ENCODE measurements at places on chromosomes 5 and 9.

DNA sequence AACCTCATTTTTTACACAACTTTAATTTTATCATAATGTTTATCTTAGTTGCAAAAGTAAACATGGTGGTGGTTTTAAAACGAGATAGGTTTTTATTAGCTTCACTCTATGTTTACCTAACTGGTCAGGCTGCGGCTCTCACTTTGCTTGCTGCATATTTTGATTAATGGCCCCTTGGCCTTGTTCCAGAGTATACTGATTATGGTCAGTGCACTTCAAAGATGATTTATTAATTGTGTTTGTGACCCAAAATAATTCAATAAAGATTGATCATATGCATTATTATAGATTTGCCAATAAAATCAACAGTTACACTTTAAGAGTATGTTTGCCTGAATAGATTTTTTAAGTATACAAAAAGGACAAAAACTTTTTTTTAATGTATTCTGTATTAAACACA lies 188.0 kb downstream of the XRCC4 start:
- DNase-seq, result no peak

- DNase-seq, result no peak
Measured at GRCh38 chr9:18459962-18460584, 13.9 kb upstream of the ADAMTSL1 start.

DNA sequence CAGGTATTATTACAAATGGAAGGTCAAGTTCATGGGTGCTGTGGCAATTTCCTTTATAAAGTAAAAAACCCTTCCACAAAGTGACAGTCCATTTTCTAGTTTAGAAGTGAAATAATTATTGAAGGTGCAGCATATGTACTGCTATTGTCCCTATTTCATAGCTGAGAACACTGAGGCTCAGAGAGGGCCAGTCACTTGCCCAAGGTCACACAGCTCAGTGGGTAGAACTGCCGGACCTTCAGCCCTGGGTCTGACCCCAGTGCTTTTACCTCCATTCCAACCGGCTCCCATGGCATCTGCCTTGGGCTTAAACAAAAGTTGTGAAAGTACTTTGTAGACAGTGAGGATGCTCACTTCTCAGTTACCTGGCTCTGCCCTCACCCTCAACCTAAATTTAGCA lies 150.6 kb upstream of the SMIM23 start:
- DNase-seq, result no peak

- peak; percentile 13 for DNase-seq
Measured at GRCh38 chr5:10712574-10713366, 48.3 kb downstream of the DAP start.

DNA sequence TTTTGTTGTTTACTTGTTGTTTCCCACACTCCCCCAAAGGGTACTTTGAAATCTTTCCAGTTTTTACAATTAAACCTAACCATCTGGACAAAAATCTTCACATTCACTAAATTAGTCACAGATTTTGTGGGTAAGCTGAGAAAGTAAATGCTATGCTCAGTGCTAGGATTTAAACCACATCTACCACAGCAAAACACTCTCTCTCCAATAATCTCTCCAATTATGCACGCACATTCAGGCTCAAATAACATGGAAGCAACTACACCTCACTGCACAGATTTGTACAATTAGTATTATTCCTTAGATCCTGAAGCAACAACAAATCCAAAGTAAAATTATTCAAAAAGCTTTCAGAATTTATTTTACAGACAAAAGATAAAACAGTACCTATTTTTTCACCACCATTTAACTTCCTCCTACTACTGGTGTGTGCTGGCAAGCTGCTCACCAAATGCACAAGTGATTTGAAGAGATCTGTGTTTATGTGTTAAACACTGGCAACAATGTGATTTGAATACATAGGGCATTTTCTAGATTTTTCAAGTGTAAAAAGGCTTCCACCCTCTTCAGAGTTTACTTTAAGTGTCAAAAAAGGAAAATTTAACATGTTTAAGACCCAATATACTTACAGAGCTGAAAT lies 16.6 kb downstream of the ZNF608 start:
- DNase-seq, result no peak

DNA sequence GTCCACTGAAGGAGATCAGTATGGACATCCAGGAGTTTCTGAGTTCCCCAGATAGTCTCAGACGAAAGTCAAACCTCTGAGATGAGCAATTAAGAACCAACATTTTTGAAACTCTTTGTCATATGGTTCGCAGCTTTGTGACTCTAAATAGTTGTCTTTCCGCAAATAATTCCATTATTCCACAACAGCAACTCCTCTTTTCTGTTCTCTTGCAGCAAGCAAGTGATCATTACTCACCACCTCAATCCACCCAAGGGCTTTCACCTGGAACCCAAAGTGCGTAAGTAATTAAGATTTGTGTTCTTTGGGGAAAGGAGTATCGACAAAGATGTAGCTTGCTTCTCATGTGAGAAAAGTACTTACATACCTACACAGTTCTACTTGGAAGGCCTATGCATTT lies 15.6 kb downstream of the MTX3 start:
- DNase-seq, result no peak

DNA sequence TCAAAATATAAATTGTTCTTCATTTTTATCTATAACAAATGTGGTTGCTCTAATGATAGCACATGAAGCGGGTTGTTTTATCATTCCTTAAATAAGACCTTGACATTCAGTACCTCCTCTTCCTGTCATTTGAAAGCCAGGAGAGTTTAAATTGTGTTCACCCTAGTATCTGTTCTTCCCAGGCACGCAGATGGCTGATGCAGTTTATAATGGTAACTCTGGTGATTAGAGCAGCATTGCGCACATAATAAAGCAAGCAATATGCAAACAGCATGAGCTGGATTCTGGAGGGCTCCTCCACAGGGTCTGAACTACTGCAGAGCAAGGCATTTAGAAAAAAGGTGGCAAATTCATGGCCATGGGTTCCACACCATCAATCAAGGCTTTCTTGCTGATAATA lies 307.8 kb downstream of the ENC1 start:
- no peak for DNase-seq

- no peak for DNase-seq
Measured at GRCh38 chr9:14051419-14051818, 262.5 kb downstream of the NFIB start.

GRCh38 chr9:37165644-37166043 lies 45.3 kb downstream of the ZCCHC7 start:
- DNase-seq, result no peak

GRCh38 chr9:97854696-97855485 lies 1.9 kb downstream of the FOXE1 start:
- no peak for DNase-seq

DNA sequence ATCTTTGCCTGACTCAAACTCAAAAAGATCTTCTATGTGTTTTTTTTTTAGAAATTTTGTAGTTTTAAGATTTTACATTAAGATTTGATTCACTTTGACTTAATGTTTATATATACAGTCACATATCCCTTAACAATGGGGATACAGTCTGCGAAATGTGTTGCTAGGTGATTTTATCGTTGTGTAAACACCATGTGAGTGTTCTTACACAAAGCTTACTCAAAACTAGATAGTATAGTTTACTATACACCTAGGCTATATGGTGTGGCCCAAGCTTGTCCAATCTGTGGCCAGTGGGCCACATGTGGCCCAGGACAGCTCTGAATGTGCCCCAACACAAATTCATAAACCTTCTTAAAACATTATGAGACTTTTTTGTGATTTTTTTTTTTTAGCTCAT lies 131.9 kb downstream of the CWC27 start:
- no peak for DNase-seq

Measured in activated CD4-positive, alpha-beta T cell treated with anti-CD3 and anti-CD28 coated beads, Interleukin-2, Interleukin-4, amounts not matched to agents 100 ng/mL and 50 ng/mL, durations not matched to agents 16 hours and 8 hours (primary cell).